ENCODE measurements at places on chromosomes 12 and 14. TPM values are rescaled to one million over a fixed set of nuclear protein-coding genes. Genes with fewer than 3 reads are reported as not detected.

The IGF1 gene
- 0.65 TPM for total RNA-seq

The LRRC10 gene
- total RNA-seq, result not detected

The RPS6KL1 gene
- total RNA-seq, result 7.0 TPM

The RNF212B gene
- not detected for total RNA-seq

The ACSS3 gene
- total RNA-seq, result 0.16 TPM

The PTCSC3 gene
- not detected for total RNA-seq

The SRGAP1 gene
- 2.9 TPM for total RNA-seq

The NCAPD2 gene
- total RNA-seq, result 36.8 TPM

The FAM222A gene
- under 0.01 TPM for total RNA-seq

The SYCP3 gene
- not detected for total RNA-seq

The DNAI7 gene
- not detected for total RNA-seq

The HELB gene
- 2.8 TPM for total RNA-seq

The TRIAP1 gene
- 31.0 TPM for total RNA-seq

The COX8C gene
- total RNA-seq, result not detected

The TEX52 gene
- not detected for total RNA-seq
